ENCODE measurements at places on chromosomes 12 and 14.
A peak's percentile ranks its signal among the peaks of the same experiment; 100 is the strongest.

GRCh38 chr12:62784576-62784975 lies 150.4 kb downstream of the PPM1H start:
- DNase-seq: no peak

DNA sequence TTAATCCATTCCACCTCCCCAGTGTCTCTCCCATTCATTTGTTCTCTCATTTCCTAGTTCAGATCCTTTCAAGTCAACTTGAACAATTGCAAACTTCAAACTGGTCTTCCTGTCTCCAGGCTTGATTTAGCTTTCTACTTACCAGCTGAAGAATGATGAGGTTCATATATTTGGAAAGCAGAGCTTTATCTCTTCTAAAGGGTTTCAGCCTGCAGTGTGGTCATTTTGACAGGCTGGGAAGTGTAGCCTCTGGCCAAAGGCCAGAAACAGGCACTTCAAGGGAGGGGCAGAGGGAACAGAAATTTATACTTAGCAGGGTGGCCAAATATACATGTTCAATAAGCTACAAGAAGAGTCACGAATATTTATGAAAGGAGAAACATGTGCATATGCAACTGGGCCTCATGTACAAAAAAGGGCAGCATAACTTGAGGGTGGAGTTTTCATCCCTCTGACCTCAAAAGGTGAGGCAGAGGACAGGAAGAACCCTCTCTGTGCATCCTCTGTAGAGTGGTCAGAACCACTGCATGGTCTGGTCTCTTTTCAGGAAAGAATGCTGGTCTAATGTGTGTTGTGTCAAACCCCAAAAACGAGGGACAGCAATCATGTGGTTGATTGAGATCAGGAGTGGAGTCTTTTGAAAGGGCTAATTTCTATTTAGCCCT lies 34.0 kb upstream of the HECTD1 start:
- no peak for DNase-seq

GRCh38 chr12:52401926-52402325 lies 4.2 kb downstream of the KRT82 start:
- no peak for DNase-seq

- DNase-seq: no peak
Observed at GRCh38 chr14:96380735-96381134, 11.2 kb upstream of the AK7 start.

DNA sequence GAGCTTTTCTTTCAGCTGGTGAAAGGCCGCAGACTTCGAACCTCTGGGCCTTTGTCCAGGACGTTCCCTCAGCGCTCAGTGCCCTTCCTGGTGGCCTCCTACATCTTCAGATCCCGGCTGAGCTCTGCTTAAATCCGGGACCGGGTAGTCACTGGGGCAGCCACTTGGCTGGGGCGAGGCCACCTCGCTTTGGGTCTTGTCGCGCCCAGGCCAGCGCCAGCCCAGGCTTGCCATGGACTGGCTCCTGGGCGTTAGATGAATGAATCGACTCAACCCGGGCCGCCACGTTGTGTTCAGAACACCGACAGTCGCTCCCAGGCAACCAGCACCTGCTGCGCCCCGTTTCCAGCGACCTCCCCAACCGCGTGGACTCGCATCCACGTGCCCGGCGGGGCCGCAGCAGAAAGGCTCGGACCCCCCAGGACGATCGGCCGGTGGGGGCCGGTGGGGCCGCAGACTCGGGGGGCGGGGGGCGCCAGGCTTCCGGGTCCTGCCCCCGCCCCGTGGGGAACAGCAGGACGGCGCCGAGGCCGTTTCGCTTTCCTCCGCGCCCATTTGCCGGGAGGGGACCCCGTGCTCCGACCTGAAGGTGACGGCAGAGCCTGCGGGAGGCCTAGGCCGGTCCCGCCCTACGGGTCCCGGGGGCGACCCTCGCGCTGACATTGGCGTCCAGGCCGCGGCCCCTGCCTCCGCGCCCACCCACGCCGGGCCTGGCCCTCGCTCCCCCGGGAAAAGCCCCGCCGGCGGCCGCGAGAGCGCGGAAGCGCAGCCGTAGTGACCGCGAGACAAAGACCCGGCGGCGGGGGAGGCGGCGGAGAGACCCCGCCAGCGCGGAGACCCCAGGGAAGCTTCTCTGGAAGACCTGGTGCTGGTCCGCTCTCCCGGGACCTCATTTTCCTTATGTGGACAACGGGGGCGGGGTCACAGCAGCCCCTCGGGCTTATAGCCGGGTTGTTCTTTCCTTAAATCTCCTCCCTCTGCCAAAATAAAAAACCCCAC lies 37.3 kb upstream of the RCOR1 start:
- DNase-seq: no peak

DNA sequence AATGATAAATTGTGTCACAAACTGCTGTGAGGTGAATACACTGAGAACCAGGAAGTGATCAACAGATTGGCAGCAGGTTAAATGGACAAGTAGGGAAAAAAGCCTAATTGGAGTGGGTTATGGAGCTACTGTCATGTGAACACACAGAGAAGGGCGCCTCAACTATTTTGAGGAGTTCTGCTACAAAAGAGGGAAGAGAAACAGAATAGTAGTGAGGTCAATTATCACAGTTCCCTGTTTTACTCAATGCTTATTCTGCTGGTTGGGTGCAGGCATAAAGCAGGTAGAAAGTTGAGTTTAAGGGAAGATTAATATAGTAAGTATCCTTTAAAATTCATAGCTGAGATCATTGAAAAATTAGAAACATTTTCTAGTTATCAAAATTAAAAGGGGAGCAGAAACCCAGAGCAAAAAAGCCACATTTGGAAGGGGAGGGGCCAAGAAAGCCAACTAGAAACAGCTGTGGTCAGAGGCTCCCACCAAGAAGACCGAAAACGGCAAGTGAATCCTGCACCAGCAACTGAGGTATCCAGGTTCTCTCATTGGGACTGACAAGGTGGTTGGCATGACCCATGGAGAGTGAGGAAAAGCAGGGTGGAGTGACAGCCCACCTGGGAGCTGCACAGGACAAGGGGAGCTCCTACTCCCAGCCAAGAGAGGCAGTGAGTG lies 105.7 kb downstream of the ZC3H14 start:
- no peak for DNase-seq

GRCh38 chr12:106288101-106288493 lies 14.4 kb upstream of the TCP11L2 start:
- DNase-seq: no peak

DNA sequence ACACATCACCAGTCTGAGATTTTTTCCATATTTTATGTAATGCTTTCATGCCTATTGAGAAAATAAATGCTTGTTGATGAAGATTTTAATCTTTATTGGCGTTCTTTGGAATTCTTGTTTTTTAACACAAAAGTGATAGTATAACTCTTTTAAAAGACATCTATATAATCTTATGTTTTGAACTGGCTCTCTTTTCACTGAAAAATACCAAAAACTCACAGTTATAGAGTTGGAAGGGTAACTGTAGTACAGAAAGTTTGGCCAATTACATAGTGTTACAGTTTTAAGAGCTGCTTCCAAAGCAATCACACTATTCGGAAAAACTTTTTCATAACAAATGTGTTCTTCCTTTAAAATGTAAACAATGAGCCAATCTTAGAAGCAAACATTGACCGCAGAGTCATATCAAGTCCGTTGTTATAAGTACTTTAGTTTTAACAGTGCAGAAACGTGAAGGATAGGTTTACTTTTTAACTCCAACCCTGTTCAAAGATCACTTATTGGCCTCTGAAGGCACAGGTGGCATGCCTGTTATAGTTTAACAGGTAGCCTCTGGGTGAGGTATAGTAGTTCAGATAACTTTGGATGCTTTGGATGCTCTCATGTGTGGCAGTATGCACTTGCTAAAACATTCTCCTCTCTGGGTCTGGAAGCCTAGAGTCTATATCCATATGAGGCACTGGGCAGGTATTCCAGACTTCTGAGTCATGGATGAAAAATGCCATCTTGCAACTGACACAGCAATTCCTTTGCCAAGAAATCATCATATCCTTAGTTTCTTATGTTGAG lies 12.1 kb upstream of the NTN4 start:
- no peak for DNase-seq

- DNase-seq: no peak
Observed at GRCh38 chr14:71960494-71961353, 28.5 kb downstream of the RGS6 start.

DNA sequence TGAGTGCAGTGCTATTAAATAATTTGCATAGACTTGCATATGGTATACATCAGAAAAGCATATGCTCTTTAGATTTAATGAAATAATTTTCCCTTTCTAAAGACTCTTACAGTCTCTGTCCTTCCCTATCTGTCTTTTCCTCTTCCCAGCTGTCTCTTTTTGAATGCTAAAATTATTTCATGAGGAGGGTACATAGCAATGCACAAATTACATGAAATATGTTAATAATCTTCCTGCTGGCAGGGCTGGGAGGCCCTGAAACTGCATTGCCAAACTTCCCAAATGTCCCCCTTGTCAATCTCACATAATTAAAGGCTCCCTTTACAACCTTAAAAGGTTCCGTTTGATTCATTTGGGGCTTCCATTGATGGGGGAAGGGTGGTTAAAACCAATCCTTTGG lies 22.2 kb downstream of the LLPH start:
- no peak for DNase-seq

DNA sequence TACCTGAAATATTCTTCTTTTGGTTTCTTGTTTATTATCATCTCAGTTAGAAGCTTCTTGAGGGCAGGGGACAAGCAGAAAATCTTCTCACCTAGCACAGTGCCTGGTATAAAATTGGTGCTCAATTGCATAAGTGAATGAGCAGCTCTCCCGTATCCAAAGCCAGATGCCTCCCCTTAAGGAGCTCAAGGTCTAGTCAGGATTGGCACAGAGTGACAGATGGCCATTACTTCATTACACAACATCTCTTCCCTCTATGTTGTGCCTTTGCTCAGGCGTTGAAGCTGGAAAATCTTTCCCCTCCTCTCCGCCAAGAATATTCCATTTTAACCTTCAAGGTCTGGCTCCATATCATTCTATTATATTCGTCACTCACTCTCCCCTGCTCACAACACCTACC lies 3.6 kb downstream of the SLC4A8 start:
- DNase-seq: no peak

- no peak for DNase-seq
Observed at GRCh38 chr12:5222011-5222461, 178.4 kb downstream of the KCNA5 start.

DNA sequence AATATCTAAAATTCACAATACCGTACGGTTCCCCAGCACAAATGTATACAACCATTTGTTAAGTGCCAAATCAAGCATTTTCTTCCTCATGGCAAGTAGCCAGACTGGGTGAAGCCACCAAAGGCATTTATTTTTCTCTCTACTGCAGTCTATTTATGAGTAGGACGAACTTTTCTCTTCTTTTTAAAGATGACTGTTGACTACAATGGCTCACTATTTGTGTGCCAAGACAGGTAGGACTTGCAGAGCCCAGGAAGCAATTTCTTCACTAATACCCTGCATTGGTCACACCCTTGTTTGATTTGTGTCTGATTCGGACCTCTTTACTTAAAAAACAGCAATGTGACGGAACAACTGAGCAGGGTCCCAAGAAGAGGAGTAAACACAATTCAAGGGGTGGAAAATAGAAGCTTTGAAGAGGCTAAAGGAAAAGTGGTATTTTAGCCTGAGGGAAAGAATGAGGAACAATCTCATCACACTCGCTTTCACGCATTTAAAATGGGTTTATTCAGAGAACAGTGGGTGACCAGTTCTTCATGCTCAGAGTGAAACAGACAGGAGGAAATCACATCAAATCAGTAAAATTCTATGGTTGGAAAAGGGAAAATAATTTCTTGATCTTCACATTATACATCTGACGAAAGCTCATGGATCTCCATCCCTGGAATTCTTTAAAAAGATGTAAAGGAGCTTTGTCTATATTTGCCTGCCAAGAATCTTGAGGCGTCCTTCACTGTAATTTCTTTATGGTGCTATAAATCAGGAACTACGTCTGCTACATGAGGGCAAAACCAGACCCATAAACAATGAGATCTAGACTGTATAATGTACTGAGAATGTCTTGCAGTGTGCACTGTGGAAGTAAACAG lies 183.8 kb downstream of the PPM1H start:
- DNase-seq: no peak

DNA sequence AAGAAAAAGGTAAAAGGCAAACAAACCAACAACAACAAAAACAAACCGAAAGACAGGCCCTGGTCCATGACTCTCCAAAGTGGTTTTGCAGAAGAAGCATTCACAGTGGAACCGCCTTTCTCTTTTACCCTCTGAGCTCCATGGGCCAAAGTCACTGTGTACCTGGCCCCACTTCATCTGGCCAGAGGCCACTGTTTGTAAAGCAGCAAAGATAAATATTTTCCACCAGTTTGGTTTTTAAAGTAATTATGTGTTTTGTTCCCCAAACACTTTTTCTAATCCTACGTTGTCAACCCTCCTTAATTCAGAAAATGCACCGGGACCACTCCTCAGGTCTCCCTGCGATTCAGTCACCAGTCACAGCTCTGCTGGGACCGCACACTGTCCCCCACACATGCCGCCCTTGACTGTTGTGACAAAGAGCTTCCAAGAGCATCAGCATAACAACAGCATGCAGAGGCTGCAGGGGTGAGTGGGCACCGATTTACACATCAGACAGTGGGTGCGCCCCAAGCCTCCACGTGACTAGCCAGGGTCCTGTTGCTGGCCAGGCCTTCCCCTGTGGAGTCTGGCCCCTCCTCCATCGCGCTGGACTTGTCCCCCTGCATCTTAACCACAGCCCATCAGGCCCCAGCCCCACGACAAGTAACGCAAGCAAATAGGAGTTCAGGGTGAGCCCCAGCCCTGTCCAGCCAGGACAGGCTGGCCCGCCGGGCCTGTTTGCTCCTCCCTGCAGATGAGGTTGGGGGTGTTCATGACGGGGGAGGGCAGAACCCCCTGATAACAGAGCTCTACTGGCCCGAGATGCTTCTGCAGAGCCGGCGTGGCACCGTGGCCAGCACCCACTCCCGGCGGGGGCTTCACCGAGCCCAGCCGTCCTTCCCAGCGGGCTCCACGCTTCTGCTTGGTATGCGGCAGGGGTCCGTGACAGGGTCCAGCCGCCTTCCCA lies 65.2 kb upstream of the DIO3 start:
- DNase-seq: peak; percentile 31

DNA sequence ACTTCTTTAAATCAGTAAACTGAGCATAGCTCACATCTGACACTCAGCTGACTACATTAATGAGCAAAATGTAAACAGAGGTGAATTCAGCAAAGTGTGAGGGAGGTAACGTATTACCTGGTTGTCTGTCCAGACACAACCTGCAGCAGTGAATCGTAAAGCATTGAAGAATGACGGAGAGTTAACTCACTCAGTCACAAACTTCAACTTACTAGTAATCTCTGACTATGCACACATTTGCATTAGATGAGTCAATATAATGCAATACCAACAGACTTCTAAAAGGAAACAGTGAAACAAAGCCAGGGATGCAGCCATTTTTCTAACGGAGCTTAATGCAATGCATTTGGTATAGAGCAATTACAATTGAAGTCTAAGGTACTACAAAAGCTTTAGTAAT lies 40.0 kb downstream of the STX2 start:
- no peak for DNase-seq

DNA sequence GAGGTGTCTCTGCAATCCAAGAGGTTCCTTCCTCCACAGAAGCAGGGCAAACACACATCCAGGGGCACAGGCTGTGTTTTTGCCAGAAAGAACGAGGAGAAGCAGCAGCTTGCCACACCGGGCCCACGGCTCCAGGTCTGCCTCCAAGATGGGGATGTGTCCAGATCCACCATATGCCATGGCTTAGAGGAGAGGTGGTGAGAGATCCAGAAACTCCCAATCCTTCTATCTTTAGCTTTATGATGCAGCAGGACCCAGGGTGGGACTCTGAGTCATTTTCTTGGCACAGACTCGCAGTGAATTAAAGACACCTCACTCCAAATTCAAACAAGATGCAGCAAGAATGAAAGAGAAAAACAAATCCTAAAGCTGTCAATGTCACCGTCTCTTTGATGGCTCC lies 481.4 kb upstream of the TMEM132C start:
- no peak for DNase-seq

GRCh38 chr12:22529281-22530060 lies 14.9 kb downstream of the C2CD5 start:
- DNase-seq: no peak

- DNase-seq: no peak
Observed at GRCh38 chr14:29078810-29079522, 312.4 kb downstream of the FOXG1 start.
